ENCODE measurements at places on chromosomes 11 and 22. TPM values are rescaled to one million over a fixed set of nuclear protein-coding genes. Genes with fewer than 3 reads are reported as not detected.

The RFPL1 gene
- not detected for total RNA-seq

GRCh38 chr11:120205596-120206161 lies 5.2 kb upstream of the OAF start:
- DNase-seq = no peak

DNA sequence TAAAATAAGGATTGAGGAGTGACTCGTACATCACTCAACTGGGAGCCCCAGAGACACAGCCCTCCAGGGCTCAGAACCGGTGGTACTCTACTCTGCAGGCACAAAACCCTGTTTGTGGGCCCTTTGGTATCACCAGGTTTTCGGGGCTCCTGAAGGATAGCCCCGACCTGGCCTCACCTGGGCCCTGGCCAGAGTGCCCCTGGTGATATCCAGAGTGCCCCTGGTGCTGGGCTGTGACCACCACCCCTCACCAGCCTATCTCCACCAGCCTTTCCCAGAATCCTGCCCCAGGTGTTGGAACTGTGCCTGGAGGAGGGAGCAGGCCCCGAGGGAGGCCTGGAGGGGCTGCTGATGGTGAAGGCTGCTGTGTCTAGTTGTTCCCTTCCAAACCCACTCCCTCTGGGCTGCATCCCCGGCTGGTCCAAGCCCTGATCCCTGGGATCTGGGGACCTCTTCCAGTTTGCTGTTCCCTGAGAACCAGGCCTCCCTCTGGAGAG lies 2.2 kb upstream of the GGT5 start:
- no peak for DNase-seq

- DNase-seq = no peak
These were observed 58.4 kb downstream of the PPFIBP2 start for GRCh38 chr11:7572001-7572712.

- peak; percentile 50 for DNase-seq
These were observed 286.6 kb downstream of the ETS1 start for GRCh38 chr11:128300785-128301184.

DNA sequence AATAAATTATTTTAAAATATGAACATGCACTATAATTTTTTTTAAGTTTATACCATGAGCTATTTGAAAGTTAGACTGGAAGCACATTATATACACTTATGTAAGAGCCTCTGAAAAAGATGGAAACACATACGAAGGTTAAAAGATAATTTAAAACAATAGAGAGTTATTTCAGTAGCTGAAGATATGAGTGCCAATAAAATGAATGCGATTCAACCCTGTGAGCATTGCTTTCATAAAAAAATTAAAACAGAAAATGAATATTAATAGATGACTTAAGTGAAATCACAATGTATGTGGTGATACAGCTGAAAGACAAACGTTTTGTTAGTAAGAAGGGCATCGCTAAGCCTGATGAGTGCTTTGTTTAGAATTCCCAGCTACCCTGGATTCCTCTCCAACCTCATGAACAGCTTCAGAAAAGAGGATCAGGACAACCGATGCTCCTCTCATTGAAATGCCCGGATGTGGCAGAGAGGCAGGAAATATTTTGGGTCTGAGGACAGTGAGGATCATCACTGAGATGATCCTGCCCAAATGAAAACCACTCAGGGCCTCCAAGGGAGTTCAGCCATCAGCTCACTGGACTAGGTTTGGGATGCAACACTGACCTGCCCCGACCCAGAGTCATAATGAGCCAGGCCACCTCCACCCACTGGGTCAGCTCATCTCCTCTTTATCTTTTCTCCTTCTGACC lies 60.2 kb upstream of the TOP3B start:
- no peak for DNase-seq

The LMO1 gene
- total RNA-seq = not detected

DNA sequence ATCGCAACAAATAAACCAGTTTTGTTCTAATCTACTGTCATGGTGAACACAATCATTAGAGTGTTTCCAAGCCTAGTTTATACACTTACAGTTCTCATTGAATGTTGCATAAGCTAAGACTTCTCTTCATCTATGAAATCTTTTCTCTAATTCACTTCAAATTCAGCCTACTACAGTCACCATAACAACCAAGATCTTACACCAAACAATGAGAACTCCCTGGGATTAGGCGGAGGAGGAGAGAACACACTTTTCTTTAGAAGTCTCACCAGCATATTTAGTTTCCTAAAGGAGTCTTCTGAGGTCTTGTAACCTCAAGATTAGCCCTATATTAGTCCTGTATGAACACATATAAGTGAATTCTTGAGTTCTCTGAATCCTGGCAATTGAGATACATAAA lies 1889.7 kb downstream of the LRRC4C start:
- no peak for DNase-seq

- no peak for DNase-seq
These were observed 292.5 kb downstream of the TMEM135 start for GRCh38 chr11:87330187-87330601.

- DNase-seq = no peak
These were observed 192.1 kb downstream of the CTTN start for GRCh38 chr11:70590356-70590991.

The FAM83F gene
- not detected for total RNA-seq

The MMP7 gene
- not detected for total RNA-seq

GRCh38 chr22:25722626-25723025 lies 19.4 kb upstream of the MYO18B start:
- DNase-seq = no peak

- DNase-seq = peak; percentile 52
These were observed 667 bp downstream of the CD81 start for GRCh38 chr11:2377511-2378443.

GRCh38 chr11:81963018-81963417 lies 770.6 kb downstream of the FAM181B start:
- no peak for DNase-seq

The TBX10 gene
- not detected for total RNA-seq

GRCh38 chr11:78990261-78990660 lies 415.6 kb upstream of the NARS2 start:
- DNase-seq = no peak

All from CD4-positive, alpha-beta memory T cell (primary cell).